ENCODE measurements at places on chromosomes 5 and 9.

- DNase-seq = no peak
These were observed 189.0 kb upstream of the DAP start for GRCh38 chr5:10949856-10950630.

DNA sequence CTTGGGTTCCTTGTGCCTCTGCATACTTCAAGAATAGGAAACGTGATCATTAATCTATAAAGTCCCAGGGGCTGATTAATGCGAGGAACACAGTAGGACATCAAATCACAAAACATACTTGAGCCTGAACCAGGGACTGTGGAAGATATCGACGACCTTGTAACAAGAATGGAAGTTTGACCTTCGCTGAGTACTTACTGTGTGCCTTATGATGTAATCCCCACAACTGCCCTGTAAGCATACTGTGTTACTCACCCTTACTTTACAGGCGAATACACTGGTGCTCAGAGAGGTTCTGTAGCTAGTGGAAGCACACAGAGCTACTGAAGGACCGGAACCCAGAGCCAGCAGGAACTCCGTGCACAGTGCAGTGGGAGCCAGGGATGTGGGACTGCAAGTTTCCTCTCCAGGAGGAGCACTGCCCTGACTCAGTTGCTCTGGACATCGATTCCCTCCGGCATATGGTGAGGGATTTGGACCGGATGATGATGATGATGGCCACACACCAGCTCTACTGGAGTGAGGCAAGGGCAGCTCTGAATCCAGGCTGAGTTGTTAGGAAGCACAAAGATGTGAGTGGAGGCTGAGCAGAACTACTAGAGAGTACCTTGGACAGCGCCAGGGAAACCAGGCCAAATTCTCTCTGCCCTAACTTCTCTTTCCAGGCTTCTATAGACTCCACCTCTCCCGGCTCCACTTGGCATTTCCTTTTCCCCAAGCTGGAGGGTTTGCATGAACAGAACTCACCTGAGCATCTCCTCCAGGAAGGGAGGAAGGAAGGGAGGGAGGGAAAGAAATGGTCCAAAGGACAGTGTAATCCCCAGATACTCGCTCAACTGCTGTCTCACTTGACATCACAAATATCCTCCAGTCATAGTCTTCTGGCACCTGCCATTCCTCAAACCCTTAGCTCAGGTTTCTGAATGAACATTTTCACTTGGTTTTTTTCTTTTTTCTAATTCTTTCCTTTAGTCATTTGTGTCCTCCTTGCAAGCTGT lies 1.5 kb upstream of the GABBR2 start:
- DNase-seq = no peak

DNA sequence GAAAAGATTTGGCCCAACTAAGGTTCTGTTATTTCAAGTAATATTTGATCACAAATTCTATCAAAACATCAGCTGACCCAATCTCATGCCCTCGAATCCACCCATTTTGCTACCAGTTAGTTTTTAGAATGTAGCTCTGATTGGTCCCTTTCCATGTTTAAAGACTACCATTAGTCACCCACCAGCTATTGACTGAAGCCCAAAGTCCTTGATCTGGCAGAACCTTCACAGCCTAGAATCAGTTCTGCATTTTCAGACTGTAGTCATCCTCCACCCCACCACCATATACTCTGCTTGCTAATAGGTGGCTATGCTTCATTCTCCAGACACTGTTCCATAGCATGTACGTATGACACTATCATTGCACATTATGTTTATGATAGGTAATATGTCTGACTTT lies 182.2 kb upstream of the TARS1 start:
- DNase-seq = no peak

- DNase-seq = no peak
These were observed 580.2 kb upstream of the FAM174A start for GRCh38 chr5:99955006-99955405.

- no peak for DNase-seq
These were observed 29.8 kb upstream of the GFPT2 start for GRCh38 chr5:180382926-180383325.

DNA sequence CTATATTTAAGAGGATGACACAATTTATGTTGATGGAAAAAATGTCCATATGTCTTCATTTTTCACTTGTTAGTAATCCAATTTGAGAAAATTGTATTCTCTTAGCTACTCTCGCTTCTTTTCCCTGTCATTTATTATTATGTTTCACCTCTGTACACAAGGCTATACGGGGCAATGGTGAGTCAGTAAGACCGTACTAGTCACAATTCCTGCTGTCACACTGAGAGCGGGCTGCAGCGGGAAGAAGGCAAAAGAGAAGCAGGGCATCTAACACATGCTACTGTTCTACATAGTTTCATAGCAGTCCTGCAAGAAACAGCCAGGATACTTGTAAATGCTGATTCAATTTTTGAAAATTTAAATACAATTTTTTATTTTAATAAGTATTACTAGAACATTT lies 23.3 kb upstream of the PRDM9 start:
- DNase-seq = no peak

DNA sequence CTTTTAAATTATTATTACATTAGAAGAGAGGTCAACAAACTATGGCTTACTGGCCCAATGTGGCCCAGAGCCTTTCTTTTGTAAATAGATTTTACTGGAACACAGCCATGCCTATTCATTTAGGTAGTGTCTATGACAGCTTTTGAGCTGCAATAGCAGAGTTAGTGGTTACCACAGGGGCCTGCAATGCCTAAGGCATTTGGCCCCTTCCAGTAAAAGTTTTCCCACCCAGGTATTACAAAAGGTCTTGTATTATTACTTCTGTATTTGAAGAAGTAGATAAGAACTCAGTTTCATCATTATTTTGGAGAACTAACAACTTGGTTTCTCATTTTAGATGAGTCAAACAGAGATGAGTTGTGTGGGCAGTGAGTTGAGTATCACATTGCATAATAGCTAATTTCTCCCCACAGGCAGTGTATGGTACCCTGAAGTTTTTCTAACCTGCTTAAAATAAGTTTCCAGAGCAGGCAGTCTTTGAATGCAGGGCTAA lies 9.5 kb downstream of the MTRR start:
- DNase-seq = peak; percentile 20

DNA sequence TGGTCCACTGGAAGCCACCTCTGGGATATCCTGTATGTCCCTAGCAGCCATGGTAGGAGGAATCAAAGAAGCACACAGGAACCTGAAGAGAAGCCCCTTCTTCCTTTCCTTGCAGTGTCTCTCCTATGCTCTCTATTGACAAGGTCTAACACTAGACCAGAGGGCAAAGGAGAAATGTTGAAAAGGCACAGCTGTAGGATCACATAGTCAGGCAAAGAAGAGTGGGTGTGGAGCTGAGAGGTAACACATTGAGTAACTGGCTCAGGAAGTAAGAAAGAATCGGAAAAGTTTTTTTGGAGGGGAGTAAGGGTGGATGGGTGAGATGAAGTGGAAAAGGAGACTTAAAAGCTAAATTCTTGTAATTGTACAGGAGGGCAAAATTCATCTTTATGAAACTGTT lies 100.1 kb downstream of the FOCAD start:
- no peak for DNase-seq

GRCh38 chr9:85639675-85640186 lies 102.0 kb downstream of the AGTPBP1 start:
- no peak for DNase-seq

DNA sequence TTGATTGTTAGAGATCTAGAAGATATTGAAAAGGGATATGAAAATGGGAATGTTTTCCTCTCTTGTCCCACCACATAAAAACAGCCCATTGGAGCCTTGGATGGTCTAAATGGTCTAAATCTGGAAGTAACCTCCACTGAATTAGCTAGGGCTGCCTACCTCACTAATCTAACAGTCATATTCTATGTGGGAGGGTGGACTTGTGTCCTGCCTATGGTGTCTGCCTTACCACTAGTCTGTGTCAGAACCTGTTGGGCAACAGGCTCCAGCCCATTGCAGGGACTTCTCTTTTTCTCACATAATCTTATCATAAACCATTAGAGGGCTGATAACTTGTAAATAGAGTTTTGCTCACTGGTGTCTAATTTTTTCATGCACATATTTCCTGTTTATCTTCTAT lies 548.8 kb upstream of the CDH18 start:
- DNase-seq = no peak

DNA sequence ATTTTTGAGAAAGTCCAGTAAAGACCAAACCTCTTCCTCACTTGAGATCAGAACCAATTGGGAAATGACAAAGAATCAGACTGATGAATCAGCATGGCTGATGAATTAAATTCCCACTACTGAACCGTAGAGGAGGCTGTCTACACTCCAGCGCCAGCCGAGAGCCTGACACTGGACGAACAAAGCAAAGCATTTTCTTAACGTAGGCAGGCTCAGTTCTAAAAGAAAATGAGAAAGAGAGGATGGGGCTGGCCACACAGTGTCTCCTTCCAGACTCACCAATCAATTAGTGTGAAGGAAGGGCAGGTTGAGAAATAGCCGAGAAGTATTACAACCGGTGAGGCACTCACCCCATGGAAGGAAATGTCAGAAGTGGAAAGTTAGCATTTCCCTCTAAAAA lies 49.4 kb downstream of the ITGA1 start:
- DNase-seq = no peak

GRCh38 chr5:8905021-8905420 lies 640.9 kb downstream of the SEMA5A start:
- DNase-seq = no peak

DNA sequence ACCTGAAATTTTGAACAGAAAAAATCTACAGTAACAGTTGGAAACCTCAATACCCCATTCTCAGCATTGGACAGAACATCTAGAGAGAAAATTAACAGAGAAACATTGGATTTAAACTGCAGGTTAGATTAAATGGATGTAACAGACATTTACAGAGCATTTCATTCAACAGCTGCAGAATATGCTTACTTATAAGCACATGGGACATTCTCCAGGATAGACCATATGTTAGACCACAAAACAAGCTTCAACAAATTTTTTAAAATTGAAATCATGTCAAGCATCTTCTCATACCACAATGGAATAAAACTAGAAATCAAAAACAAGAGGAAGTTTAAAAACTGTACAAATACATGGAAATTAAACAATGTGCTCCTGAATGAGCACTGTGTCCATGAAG lies 316.3 kb downstream of the FAM170A start:
- DNase-seq = no peak

DNA sequence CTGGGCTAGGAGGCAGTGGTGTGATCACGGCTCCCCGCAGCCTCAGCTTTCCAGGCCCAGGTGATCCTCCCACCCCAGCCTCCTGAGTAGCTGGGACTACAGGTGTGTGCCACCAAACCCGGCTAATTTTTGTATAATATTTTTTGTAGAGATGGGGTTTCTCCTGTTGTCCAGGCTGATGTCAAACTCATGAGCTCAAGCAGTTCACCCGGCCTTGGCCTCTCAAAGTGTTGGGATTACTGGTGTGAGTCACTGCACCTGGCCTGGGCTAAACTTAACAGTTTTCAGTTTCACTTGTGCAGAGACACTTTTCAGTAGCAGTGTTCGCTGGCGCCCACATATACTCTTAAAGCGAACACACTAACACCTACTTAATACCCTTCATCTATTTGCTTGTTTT lies 205.6 kb upstream of the ZNF608 start:
- DNase-seq = no peak

- no peak for DNase-seq
These were observed 18.7 kb upstream of the WNT8A start for GRCh38 chr5:138065102-138065501.

DNA sequence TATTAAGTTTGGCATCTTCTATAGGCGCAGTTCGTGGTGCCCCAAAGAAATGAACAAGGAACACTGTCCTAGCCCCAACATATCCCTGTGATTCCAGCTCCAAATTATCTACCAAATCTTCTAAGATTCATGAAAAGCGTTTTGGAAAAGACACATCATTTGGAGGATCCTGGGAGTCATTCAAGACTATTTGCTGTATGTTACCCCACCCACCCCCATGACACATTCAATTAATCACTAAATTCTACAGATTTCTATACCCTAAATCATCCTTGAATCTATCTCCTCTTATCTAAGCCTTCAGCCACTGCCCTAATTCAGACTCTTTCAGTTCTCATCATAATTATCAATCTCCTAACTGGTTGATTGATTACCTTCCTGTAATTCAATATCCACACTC lies 5.5 kb upstream of the RUSC2 start:
- DNase-seq = no peak

- DNase-seq = no peak
These were observed 9.2 kb upstream of the MXD3 start for GRCh38 chr5:177320879-177321278.

DNA sequence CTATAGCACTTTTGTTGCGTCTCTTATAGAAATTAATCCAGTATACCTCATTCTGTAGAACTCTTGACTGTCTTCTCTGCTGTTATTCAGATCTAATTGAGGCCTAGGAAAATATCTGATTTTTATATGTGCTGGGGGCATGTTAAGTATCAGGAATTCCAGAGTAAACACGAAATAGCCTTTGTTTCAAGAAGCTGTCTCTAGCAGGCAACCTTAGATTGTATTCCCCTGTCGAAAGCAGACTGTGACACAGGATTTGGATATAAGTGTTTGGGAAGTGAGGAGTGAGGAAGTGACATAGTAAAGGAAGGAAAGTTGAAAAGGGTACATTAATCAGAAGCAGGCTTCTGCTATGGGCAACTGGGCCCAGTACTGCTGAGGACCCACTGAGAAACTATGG lies 72.1 kb upstream of the RASA1 start:
- DNase-seq = no peak

GRCh38 chr5:88813805-88814575 lies 69.0 kb downstream of the MEF2C start:
- DNase-seq = no peak

DNA sequence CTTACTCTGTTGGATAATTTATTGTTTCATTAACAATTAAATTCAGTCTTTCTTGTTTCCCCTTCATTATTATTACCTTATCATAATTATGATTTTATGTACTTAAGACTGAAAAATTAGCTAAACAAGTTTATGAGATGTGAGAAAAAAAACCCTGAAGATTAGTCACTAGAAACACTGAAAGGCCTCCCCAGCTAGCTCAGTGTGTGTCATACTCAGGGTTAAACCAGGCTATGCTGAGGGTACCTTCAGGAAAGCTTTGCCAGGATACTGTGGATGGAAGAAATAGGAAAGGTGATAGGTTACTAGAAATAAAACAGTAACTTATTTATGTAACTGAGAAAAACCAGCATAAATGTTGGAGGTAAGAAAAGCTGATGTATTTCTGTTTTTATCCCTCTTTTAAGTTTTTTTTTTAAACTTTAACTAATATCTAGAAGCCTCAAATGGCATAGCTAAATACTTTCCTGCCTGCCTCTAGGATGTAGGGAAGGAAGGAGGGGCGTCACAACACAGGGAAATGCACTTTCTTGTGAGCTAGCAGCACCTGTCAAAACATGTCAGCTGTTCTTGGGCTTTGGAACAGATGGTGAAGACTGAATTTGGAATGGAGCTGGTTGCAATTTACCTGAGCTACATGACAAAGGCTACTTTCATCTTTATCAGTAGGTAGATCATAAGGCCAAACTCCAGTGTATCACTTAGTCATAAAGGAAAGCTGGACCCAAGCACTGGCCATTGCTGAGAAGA lies 24.2 kb downstream of the NMRK1 start:
- no peak for DNase-seq

DNA sequence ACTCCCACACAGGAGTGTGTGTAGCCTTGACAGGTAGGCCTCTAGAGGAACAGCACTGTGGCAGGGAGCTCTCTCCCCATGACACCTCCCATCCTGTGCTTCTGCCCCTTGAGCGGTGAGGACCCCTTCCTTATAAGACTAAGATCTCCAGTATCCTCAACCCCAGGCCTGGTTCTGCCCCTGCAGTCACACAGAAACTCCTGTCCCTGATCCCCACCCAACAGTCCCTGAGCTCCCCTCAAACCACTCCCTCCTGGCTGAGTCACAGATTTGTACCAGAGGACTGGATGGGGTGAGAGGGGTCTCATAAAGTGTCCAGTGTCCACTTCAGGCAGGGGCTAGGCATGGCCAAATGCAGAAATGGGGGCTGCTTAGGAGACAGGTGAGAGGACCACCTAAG lies 47.8 kb upstream of the CDKN2AIPNL start:
- no peak for DNase-seq
